ENCODE measurements at places on chromosomes 1 and 21. TPM values are rescaled to one million over a fixed set of nuclear protein-coding genes. Genes with fewer than 3 reads are reported as not detected.

- peak; percentile 28 for ATAC-seq
Measured at GRCh38 chr21:41901099-41901498, 22.0 kb upstream of the PRDM15 start.

Gene KIF2C
- 0.40 TPM for total RNA-seq

DNA sequence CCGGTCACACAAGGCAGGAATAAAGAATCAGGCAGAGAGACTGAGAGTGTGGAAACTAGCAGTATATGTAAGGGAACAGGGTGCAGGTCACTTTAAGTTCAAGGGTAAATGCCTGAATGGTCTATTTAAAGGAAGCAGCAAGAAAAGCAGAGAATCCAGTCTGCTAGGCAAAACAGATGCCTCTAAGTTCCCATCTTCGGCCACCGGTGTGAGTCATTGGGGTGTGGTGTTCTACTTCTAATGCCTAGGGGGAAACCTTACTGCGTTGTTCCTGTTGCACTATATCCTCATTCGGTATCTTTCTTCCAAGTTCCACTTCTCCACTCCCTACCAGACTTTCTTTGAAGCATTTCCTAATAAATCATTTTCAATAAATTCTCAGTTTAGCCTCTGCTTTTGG, 259.9 kb downstream of the HHIPL2 start:
- no peak for ATAC-seq

- no peak for ATAC-seq
Measured at GRCh38 chr1:172929006-172929405, 121.7 kb downstream of the TNFSF18 start.

DNA sequence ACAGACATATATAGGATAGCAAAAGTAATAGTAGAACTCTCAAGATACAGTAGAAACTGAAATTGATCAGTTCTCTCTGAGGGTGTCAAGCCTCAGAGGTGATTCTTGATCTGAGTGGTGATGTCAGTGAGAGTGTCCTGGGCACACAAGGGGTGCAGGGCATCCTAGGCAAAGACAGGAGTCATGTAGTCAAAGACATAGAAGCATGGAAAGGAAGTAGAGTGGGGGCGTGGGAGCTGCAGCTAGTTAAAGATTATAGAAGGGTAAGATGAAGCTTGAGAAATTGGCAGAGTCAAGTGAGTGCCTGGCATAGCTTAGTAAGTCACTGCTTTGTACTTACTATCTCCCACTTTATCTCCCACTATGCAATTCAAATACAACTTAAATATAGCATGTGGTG, 22.8 kb downstream of the CDC7 start:
- no peak for ATAC-seq

GRCh38 chr1:54318246-54318814, 87.9 kb downstream of the SSBP3 start:
- ATAC-seq, result no peak

DNA sequence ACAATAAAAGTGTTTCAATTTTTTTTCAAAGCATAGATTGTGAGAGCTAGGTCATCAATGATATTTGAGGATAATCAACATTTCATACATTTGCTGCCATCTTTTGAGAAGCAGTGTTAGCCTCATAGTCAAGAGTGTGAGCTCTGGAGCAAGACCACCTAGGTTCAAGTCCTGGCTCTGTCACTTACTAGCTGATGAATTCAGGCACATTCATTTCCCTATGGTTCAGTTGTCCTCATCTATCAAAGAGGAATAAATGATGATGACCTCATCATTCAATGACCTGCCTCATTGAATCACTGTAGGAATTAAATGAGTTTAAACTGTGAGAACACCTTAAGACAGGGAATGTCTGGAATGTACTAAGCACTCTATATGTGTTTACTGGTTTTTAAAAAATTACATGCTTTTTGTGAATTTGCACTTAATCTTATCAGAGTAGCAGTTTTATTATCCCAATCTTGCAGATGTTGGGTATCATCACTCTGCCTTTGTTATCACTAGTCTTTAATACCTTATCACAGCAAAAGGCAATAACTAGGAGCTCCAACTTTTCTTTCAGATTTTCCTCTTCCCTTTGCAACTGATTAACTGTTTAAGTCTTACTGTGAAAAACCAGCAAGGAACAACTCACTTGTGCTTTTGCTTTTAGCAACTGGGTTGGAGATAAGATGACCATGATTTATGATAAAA, 47.4 kb downstream of the SLC30A10 start:
- ATAC-seq, result no peak

Measured in gastroesophageal sphincter (tissue), 4 donors.